Pancreas (tissue), 10 donors: ENCODE measurements at places on chromosomes 2 and 18. TPM values are rescaled to one million over a fixed set of nuclear protein-coding genes. Genes with fewer than 3 reads are reported as not detected.

- no peaks in the 10 kb centered on the region for H3K27me3 ChIP-seq
- DNase-seq: no peak
- no peaks in the 10 kb centered on the region for H3K4me1 ChIP-seq
- H3K4me3 ChIP-seq: no peak overlapping the region
Observed at GRCh38 chr2:1742301-1742680, 2.0 kb downstream of the PXDN start.

DNA sequence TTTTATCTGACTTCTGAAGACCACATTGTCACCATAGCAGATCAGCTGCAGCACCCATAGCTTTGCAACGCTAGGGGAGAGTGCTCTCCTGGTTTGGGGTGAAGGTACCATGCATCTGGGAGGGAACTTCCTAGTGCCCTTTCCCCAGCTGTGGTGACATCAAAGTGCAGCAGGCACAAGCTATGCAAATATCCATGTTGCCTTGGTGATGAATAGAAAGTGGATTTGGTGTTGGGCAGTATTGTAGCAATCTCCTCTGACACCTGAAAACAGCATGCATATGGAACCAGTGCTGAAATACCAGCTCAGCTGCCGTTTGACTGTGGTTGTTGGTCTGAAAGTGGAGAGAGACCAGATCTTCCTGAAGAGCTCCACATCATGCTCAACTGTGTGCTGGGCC is 37.1 kb downstream of the BCL2L11 start:
- no peaks in the 10 kb centered on the region for H3K36me3 ChIP-seq
- no peaks in the 10 kb centered on the region for H3K27me3 ChIP-seq
- H3K4me3 ChIP-seq: no peak overlapping the region

DNA sequence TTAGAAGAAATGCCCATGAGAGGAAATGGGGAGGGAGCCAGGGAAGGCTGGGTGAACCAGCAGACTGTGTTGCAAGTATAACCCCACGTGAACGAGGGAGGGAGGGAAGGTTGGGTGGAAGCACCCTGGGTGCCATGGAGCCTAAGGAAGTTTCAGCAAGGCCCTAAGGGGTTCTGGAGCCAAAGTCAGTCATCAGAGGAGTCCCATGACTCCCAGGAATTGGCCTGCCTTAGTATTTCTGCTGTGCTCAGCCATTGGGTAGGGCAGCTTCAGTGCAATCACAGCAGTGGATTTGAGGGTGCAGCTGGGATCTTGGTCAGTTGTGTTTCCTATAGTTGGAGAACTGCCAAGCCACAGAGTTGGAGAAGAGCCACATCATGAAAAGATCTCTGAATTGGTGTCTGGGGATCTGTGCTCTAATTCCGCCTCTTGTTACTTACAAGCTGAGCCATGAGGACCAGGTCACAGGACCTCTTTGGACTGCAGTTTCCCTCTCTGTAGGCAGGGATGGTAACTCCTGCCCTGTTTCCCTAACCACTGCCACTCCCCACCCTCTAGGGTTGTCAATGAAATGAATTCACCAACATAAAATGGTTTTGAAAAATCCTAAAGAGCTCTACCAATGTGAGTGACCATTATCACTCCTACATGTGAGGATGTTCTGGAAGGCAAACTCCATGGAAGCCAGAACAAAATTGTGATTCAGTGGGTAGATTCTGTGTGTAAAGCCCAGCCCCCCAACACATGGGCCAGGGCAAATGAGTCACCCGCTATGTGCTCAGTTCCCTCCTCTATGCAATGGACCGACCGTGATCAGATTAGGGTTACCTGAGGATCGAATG is 108.9 kb downstream of the CLIP4 start:
- no peak overlapping the region for H3K27ac ChIP-seq
- H3K27me3 ChIP-seq: no peaks in the 10 kb centered on the region
- H3K4me1 ChIP-seq: no peaks in the 10 kb centered on the region
- H3K36me3 ChIP-seq: no peaks in the 10 kb centered on the region
- H3K4me3 ChIP-seq: no peak overlapping the region

- H3K36me3 ChIP-seq: no peaks in the 10 kb centered on the region
- H3K4me3 ChIP-seq: no peak overlapping the region
- no peaks in the 10 kb centered on the region for H3K4me1 ChIP-seq
- H3K27ac ChIP-seq: no peak overlapping the region
- peaks cover 4% of the 10 kb centered on the region for H3K27me3 ChIP-seq
- no peak for DNase-seq
Observed at GRCh38 chr2:40127890-40128557, 323.9 kb downstream of the SLC8A1 start.

- H3K36me3 ChIP-seq: no peaks in the 10 kb centered on the region
- H3K4me3 ChIP-seq: no peak overlapping the region
- no peak for DNase-seq
- no peaks in the 10 kb centered on the region for H3K4me1 ChIP-seq
- no peaks in the 10 kb centered on the region for H3K27me3 ChIP-seq
- H3K27ac ChIP-seq: no peak overlapping the region
Observed at GRCh38 chr2:216348756-216349308, 23.5 kb downstream of the MARCHF4 start.

DNA sequence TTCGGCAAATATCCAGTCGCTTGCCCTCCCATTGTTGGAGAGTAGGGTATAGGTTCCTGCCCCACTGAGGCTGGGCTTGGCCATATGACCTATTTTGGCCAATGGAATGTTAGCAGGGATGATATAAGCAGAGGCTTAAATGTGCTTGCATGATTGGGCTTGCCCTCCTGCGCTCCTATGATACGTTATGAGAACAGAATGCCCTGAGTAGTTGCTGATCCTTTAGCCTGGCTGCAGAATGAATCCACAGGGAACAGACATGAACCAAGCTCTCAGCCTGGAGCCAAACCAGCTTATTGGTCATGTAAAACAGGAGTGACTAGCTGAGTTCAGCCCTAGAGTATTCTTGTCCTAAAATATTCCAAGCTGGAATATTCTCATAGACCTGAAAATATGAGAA is 34.8 kb upstream of the IMP4 start:
- no peak for DNase-seq
- H3K4me1 ChIP-seq: no peaks in the 10 kb centered on the region
- no peaks in the 10 kb centered on the region for H3K36me3 ChIP-seq
- no peak overlapping the region for H3K27ac ChIP-seq
- H3K27me3 ChIP-seq: no peaks in the 10 kb centered on the region

DNA sequence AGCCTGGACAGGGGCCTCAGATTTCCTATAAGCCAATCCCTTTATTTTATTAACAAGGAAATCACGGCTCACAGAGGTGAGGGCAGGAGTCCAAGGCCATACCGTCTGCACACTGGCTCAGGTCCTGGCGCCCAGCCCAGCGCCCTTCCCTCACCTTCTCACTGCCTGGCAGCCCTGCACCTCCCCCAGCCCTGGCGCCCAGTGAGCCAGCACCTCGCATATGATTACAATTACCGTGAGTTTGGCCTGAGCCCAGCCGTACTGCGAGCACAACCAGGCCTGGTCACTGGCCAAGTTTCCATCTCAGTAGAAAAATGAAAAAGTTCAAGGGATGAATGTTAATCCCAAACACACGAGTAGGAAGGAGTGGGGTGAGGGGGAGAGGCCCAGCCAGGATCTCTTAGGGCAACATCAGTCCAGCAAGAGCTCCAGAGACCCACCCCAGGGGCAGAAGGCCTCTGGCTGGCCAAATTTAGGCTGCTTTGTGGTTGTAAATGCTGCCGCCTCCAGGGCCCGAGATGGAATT is 68.4 kb downstream of the MCFD2 start:
- H3K4me3 ChIP-seq: no peak overlapping the region
- peak; percentile 99 for DNase-seq
- peak overlapping the region; percentile 66 for H3K27ac ChIP-seq
- H3K4me1 ChIP-seq: peaks cover 45% of the 10 kb centered on the region
- H3K36me3 ChIP-seq: no peaks in the 10 kb centered on the region

DSG1 gene
- polyA plus RNA-seq: not detected

LIPG gene
- 0.49 TPM for polyA plus RNA-seq

ANO7 gene
- polyA plus RNA-seq: 1.2 TPM

MPHOSPH10 gene
- polyA plus RNA-seq: 14.5 TPM

GALNT14 gene
- polyA plus RNA-seq: 9.1 TPM

SERPINB12 gene
- not detected for polyA plus RNA-seq

LRRC30 gene
- polyA plus RNA-seq: not detected

XDH gene
- 0.66 TPM for polyA plus RNA-seq
